A549 treated with RU486 at 1 μM for 4 hours (cell line): ENCODE measurements at places on chromosomes 7 and 10. TPM values are rescaled to one million over a fixed set of nuclear protein-coding genes. Genes with fewer than 3 reads are reported as not detected.

LIPJ gene
- not detected in 5 replicates for total RNA-seq

GPR15LG gene
- total RNA-seq, result not detected in 5 replicates

HPSE2 gene
- total RNA-seq, result not detected in 5 replicates

MACC1 gene
- not detected in 5 replicates for total RNA-seq

TSPAN33 gene
- total RNA-seq, result 5.9 to 7.1 TPM (median 6.6 TPM) in 5 replicates

TPST1 gene
- total RNA-seq, result 7.5 to 9.9 TPM (median 8.8 TPM) in 5 replicates

TMEM236 gene
- total RNA-seq, result 0.03 to 0.07 TPM (median 0.06 TPM) in 5 replicates

VSTM4 gene
- total RNA-seq, result 0.29 to 0.44 TPM (median 0.36 TPM) in 5 replicates

KCNK18 gene
- not detected in 5 replicates for total RNA-seq

ITPRID1 gene
- total RNA-seq, result not detected in 5 replicates

ACTR3C gene
- not detected in 5 replicates for total RNA-seq

LIPF gene
- not detected in 5 replicates for total RNA-seq

CYP2C19 gene
- total RNA-seq, result not detected in 5 replicates

SLC13A1 gene
- total RNA-seq, result not detected in 5 replicates

GHRHR gene
- total RNA-seq, result 0.29 TPM in 1 of 5 replicates, not detected in the others

TEX36 gene
- total RNA-seq, result not detected in 5 replicates

PLA2G12B gene
- total RNA-seq, result not detected in 5 replicates

GAD2 gene
- total RNA-seq, result not detected in 5 replicates

SPDYE5 gene
- not detected in 5 replicates for total RNA-seq

FGFR2 gene
- total RNA-seq, result 0.42 to 1.0 TPM (median 0.64 TPM) in 5 replicates

LBX1 gene
- total RNA-seq, result not detected in 5 replicates

ELN gene
- total RNA-seq, result 0.08 to 0.10 TPM (median 0.09 TPM) in 4 of 5 replicates, not detected in the other

MSMB gene
- not detected in 5 replicates for total RNA-seq

ZNF239 gene
- 2.1 to 2.3 TPM (median 2.2 TPM) in 5 replicates for total RNA-seq
